ENCODE measurements at places on chromosomes 13 and 19. TPM values are rescaled to one million over a fixed set of nuclear protein-coding genes. Genes with fewer than 3 reads are reported as not detected.

GRCh38 chr13:47886314-47886713 is 114.8 kb downstream of the SUCLA2 start:
- no peak for DNase-seq

GRCh38 chr13:94656766-94657165 is 55.1 kb downstream of the GPR180 start:
- DNase-seq = no peak

DNA sequence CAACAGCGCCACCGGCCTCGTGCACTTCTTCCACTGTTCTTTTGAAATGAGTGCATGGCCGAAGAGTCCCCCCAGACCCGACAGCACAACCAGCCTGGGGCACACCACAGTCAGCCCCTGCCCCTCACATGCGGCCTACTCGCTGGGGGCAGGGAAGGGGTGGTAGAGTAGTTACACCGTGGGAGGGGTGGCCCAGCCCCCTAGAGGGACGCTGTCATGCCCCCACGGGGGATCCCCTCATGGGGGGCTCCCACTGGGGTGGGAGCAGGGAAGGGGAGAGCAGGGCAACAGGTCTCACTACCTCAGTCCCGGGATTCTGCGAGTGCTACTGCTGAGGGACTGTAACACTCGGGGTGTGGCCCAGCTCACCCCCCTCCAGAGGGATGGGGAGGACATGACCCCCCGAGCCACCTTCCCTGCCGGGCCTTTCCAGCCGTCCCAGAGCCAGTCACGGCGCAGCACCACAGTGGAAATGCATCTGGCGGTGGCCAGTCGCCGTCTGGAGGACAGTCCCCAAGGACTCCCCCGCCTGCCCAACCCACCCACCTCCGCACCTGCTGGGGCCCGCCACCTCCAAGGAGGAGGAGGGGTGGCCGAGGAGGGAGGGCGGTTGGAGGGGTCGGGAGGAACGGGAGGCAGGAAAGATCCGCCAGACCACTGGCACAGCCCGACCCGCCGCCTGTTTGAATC is 84.6 kb upstream of the ZNF254 start:
- DNase-seq = no peak

- no peak for DNase-seq
Measured at GRCh38 chr19:49851456-49852259, 699 bp downstream of the PTOV1 start.

GRCh38 chr19:3514930-3515329 is 8.8 kb downstream of the FZR1 start:
- DNase-seq = no peak

GRCh38 chr13:101611491-101612475 is 159.3 kb downstream of the ITGBL1 start:
- DNase-seq = no peak

DNA sequence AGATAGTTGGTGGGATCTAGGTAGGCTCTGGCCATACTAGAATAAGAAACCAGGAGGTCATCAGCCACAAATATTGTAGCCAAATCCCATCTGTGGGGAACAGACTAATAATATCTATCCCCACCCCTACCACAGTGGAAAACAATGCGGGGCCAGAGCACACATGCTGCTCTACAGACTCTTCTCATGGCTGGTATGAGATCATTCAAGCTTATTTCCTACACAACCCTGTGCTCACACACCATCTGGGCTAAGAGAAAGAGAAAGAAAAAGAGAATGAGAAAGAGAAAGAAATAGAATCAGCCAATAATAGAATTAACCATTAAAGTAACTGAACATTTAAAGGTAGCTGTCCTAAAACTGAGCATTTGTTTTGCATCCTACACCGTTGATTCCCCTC is 1268.4 kb upstream of the SPRY2 start:
- no peak for DNase-seq

DNA sequence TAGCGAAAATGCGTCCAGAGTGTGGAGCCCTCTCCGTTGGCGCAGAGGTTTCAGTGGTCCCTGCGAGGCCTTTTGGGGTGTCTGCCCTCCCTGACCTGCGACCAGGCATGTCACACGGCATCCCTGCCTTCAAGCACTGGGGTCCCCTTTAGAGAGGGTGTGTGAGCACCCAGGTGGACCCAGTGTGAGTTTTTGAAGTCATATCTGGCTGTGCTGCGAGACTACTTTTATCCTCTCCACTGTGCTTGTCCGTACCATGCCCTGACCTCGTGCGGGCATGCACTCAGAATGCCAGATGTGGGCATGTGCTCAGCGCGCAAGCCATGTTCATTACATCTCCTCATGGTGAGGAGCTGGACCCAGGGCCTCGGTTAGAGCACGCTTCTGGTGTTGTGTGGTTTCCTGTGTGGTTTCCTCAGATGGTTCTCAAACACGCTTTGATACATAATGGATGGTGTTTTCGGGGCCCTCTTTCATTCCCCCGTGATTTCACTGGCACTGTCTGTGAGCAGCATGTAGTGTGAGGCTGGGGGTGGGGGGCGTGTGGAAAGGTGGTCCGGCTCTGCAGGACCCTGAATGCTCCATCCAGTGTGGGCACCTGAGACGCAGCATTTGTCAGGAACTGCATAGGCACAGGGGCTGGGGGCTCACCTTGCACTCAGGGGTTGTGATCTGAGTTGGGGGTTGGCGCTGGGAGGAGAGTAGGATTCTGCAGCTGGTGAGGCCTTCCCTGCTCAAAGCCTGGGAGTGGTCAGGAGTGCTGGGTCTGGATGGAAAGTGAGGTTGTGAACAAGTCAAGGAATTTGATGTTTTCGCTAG is 2.3 kb downstream of the TFDP1 start:
- DNase-seq = no peak

- DNase-seq = no peak
Measured at GRCh38 chr13:86121881-86122280, 322.7 kb upstream of the SLITRK6 start.

GRCh38 chr13:51111997-51112396 is 923 bp upstream of the C13orf42 start:
- DNase-seq = no peak

DNA sequence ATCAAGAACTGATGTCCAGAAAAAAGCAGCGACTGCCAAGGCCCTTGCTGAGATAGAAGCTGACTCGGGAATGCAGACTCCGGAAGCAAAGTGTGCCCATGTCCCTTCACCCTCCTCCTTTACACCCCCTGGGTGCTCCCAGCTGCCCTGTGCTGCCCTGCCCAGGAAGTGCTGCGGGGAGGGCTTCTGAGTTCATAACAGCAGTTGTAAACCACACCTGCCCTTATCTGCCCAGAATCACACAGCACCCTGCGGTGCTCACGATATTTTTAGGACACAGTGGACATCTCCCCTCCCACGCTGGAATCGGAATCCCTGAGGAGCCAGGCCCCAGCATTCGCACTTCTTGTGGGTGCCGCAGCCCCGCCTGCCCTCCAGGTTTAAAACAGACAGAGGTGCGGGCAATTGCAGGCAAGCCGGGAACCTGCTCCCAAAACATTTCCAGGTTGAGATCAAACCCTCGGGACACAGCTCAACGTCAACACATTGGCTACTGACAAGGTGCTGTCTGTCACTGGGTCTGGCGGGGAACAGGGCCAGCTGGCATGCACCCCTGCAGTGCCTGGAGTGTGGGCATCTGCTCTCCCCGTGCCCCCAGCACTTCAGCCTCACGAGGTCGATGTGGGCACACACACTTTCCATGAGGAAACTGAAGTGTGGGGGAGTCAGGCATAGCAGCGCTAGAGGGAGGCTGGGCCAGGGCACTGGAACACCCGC is 36.8 kb downstream of the RAB20 start:
- no peak for DNase-seq

- peak; percentile 39 for DNase-seq
Measured at GRCh38 chr13:40190641-40191100, 475.8 kb downstream of the FOXO1 start.

GRCh38 chr13:73631411-73631810 is 502.8 kb downstream of the KLF12 start:
- DNase-seq = no peak

GRCh38 chr13:98216135-98216565 is 39.1 kb upstream of the RNF113B start:
- no peak for DNase-seq

The CEACAM4 gene
- 0.61 TPM for polyA plus RNA-seq

The CEACAM3 gene
- polyA plus RNA-seq = not detected

The MISP3 gene
- polyA plus RNA-seq = 2.9 TPM

The STAP2 gene
- 0.89 TPM for polyA plus RNA-seq

The SIGLEC14 gene
- polyA plus RNA-seq = 0.99 TPM

The GPR183 gene
- polyA plus RNA-seq = 87.1 TPM

The KLK14 gene
- polyA plus RNA-seq = not detected
